Immature natural killer cell (primary cell): ENCODE measurements at places on chromosomes 5 and 9.
A peak's percentile ranks its signal among the peaks of the same experiment; 100 is the strongest.

DNA sequence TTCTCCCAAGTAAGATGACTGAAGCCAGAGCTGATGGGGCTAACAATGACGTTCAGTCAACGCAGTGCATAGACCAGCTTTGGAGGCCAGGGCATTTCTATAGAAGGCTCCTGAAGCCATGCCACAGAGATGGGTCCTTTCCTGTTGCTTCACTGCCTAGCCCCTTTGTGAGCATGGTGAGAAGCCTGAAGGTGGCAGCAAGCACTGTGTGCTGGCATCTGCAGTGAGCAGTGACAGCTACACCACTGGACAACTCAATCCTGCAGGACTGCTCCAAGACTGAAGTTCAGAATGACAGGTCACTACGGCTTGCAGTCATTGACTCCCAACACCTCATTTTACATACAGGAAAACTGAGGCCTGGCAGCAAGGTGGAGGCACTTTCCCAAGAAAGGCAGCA, 229.0 kb downstream of the TSSK1B start:
- no peak for DNase-seq

- DNase-seq: no peak
These were observed 206.2 kb downstream of the NDUFS4 start for GRCh38 chr5:53766673-53767072.

- no peak for DNase-seq
These were observed 178.4 kb downstream of the PTPRD start for GRCh38 chr9:10434412-10434811.

GRCh38 chr5:123512611-123513461, 859 bp downstream of the CSNK1G3 start:
- DNase-seq: peak; percentile 50

DNA sequence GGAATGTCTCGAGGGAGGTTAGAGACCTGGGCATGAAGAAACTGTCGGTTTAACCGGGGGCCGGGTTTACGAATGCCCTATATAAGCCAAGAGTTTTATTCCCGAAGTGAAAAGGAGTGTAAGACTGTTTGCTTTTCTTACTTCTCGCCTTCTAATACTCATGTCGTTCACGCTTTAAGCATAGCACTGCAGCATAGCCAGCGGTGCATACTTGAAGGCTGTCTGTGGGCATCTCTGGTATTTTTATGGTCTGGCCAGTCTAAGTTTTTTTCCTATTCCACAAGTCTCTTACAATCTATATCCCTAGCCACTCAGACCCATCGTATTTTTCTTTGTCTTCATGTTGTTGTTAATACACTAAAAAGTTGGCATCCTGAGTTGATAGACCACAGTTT, 1.2 kb downstream of the UHRF2 start:
- no peak for DNase-seq
